Cardiac muscle cell (in vitro differentiated cells and primary cell): ENCODE measurements at places on chromosomes 1 and 21. TPM values are rescaled to one million over a fixed set of nuclear protein-coding genes. Genes with fewer than 3 reads are reported as not detected.

Gene CXADR
- 49.6 and 56.7 TPM in 2 replicates for total RNA-seq

Gene NT5C1A
- 1.8 TPM in 1 of 2 replicates, not detected in the other for total RNA-seq

Gene SNRPE
- total RNA-seq, result 66.2 and 73.0 TPM in 2 replicates

Gene SYCP1
- total RNA-seq, result not detected in 2 replicates

Gene SEMA4A
- 3.6 and 8.6 TPM in 2 replicates for total RNA-seq

Gene FCGR3A
- not detected in 2 replicates for total RNA-seq

Gene BRINP2
- 8.9 and 20.6 TPM in 2 replicates for total RNA-seq

Gene COL18A1
- 887 and 1,182 TPM in 2 replicates for total RNA-seq

- DNase-seq, result no peak
These were observed 59.6 kb upstream of the ST6GALNAC5 start for GRCh38 chr1:76807543-76808260.

DNA sequence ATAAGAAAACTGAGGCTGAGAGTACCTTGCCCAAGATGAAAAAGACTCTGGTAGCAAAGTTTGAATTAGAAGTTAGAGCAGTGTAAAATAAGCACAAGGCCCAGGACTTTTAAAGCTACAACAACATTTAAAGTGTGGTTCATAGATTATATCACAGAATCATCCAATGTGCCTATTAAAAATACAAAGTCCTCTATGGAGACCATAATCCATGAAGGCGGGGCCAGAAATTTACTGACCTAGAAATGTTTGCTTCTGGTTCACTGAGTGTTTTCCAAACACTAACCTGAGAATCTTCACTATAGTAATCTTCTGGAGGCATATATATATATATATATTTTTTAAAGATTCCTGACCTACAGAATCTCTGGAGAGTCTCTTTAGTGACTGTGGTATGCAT lies 12.3 kb downstream of the DEPDC1 start:
- no peak for DNase-seq

DNA sequence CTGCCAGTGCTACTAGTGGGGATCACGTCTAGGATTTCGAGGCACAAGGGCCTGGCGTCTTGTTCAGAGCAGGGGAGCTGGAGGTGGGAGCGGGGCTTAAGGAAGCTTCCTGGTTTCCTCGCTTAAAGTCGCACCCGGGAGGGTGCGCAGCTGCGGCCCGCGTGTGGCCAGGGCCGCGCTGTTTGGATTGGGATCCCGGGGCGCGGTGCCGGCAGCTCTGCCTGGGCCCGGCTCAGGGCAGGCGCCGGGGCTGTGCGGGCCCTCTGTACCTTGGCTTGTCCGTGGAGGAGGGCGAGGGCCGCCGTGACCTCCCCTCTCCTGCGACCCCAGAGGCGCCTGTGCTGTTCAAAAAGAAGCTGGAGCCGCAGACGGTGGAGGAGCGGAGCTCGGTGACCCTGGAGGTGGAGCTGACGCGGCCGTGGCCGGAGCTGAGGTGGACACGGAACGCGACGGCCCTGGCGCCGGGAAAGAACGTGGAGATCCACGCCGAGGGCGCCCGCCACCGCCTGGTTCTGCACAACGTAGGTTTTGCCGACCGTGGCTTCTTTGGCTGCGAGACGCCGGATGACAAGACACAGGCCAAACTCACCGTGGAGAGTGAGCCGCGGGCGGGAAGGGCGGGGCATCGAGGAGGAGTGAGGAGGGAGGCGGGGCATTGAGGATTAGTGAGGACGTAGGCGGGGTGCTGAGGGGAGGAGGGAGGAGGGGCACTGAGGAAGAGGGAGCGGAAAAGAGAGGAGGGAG lies 67.8 kb downstream of the OBSCN start:
- peak; percentile 90 for DNase-seq

GRCh38 chr1:17118706-17119075 lies 560 bp downstream of the PADI2 start:
- DNase-seq, result peak; percentile 17

DNA sequence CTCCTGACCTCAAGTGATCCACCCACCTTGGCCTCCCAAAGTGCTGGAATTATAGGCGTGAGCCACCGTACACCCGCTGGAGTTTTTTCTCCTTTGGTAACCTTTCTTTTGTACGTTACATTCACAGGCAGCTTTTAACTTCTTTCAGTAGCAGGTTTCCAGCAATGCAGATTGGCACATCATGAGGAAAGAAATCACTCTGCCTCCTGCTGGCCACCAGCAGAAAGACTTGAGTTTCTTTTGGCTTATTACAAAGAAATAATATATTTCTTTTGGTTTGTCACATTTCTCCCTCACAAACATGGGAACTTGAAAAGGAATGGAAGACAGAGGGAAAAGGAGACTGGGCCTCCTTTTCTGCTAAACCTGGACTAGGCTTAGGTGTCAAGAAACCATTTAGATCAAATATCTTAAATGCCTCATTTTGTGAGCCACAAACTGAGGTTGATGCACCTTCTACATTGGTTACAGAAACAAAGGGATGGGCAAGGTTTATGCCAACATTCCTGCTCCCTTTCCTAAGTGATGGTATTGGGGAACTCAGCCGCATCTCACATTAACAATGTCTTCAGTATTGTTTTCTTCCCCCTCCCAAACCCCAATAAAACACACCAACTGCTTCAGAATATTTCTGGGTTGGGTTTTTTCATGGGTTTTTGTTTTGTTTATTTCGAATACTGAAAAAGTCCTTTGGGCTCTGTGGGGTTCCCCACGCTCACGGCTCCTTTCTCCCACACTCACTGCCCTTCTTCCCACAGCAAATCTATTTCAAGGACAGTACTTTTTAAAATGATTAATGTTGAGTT lies 7.7 kb downstream of the ENSA start:
- DNase-seq, result peak; percentile 54

- DNase-seq, result no peak
These were observed 263.6 kb downstream of the RWDD3 start for GRCh38 chr1:95497566-95497965.

DNA sequence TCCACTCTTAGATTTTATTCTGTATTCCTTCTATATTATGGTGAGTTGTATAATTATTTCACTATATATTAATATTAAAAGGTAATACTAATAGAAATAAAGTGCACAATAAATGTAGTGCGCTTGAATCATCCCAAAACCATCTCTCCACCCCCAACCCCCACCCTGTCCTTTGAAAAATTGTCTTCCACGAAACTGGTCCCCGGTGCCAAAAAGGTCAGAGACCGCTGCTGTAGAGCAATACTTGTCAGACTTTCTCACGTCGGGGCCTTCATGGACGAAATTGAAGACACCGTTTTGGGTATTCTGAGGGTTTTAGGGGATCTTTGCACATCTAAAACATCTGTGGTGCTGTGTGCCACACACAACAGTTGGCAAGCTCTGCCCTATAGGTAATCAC lies 19.6 kb downstream of the DYRK1A start:
- no peak for DNase-seq

DNA sequence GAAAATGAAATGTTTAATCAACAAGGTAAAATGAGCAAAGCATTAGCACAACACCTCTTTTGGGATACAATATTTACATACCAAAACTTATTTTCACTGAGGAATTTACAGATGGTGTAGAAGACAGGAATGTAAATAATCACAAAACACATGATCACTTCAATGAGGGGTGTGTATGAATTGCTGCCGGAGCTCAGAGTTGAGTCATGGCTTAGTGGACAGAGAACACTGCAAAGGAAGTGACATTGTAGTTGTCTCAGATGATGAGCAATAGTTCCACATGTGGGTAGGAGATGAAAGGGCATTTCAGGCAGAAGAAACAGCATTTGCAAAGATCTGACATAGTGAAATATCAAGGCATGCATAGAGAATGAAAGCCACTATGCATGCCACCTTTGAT lies 5.6 kb upstream of the KPRP start:
- no peak for DNase-seq

DNA sequence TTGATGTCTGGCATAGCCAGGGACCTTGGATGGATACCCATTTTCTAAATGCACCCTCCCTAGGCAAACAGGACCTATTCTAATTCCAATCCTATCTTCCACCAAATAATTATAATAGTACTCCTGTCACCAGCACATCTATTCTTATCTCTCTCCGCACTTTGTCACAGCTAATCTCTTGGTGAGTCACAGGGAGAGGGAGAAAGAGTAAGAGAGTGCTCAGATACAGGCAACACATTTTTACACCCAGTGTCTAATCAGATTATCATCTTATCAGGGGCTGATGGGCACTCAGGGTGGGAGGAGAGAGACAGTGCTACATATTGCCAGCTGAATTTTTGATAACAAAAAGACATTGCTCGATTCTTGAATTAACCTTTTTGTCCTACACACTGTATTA lies 275.0 kb upstream of the BEND5 start:
- no peak for DNase-seq

GRCh38 chr1:234544087-234544579 lies 65.2 kb upstream of the TARBP1 start:
- peak; percentile 98 for DNase-seq

DNA sequence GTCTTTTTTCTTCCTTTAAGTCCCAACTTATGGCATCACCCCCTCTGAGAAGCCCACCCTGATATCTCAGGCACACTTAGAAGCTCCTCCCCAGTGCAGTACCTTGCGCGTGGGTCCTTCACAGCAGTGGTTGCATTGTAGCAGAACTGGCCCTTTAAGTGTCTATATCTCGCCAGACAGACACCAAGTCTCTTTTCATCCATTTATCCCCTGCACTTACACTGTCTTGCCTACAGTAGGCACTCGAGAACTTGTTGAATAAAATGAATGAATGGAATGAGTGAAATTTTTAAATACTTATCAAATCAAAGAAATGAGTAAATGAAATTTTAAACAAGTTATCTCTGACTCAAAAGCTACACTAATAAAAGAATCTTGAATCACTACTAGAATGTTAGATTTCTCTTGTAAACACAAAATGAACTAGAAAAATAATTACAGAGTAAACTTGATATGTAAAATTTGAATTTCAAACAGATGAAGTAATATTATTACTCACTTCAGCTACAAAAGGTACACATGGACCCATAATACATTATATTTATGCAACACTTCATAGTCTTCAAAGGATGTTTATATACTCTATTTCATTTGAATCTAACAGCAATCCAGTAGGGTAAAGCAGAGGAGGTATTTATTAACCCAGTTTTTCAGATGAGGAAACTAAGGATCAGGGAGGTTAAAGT lies 54.7 kb upstream of the MAN1A2 start:
- no peak for DNase-seq

DNA sequence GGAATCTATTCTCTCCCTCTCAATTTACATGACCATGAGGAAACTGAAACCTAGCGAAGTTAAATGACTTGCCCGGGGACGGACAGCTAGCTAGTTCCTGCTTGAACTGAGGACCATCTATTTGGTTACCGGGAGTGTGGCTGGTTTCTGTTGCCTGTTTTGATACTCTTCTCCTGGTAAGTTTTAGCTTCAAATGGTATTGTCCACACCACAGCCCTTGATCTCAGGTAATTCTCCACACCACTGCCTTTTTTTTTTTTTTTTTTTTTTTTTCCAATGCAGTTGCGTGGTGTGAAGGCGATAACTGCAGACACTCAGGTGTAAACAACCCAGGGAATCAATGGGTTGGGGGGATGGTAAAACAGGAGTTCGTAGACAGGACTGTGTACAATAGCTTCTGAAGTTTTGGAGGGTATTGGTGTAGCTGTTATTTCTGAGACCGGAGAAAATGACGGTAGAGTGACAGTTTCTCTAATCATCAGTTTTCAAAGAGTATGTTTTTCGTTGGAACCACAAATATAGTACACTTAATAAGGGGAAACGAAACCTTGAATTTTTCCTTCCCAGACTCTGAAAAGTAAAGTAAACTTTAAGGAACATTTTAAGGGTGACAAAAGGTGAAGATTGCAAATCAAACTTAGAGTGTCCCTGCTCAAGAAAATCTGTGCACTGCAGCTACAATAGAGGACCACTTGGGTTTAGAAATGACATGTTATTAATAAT lies 125.3 kb upstream of the CACYBP start:
- no peak for DNase-seq

DNA sequence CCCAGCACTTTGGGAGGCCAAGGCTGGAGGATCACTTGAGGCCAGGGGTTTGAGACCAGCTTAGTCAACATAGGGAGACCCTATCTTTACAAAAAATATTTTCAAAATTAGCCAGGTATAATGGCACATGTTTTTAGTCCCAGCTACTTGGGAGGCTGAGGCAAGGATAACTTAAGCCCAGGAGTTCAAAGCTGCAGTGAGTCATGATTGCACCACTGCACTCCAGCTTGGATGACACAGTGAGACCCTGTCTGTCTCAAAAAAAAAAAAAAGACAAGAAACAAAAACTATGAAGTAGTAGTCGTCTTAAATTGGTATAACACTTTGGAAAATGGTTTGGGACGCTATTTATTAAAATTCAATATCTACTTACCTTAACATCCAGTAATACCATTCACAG lies 7.7 kb downstream of the AIM2 start:
- DNase-seq, result no peak

- peak; percentile 96 for DNase-seq
These were observed at the start of gene TMCC2 for GRCh38 chr1:205227584-205228013. TSS of gene TMCC2 (plus strand) at chr1:205227946. CDS start at chr1:205228565, 619 bp downstream.

DNA sequence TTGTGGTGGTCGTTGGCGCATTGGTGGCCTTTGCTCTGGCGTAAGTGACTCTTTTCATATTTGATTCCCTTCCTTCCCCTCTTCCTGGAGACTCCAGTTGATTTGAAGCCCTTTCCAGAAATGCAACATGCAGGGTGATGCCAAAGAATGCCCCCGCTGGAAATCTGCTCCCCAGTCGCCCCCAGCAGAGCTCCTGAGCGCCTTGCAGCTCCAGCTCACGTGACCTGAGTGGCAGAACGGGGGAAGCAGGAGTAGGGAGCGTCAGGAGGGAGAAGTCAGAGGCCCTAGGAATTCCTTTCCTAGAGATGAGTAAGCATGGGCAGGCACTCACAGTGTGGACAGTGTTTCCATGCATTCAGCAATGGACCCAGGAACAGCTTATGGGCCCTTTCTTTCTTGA lies 255.9 kb downstream of the CACNA1E start:
- DNase-seq, result no peak

- DNase-seq, result no peak
These were observed 39.8 kb upstream of the SYNC start for GRCh38 chr1:32742199-32742947.

DNA sequence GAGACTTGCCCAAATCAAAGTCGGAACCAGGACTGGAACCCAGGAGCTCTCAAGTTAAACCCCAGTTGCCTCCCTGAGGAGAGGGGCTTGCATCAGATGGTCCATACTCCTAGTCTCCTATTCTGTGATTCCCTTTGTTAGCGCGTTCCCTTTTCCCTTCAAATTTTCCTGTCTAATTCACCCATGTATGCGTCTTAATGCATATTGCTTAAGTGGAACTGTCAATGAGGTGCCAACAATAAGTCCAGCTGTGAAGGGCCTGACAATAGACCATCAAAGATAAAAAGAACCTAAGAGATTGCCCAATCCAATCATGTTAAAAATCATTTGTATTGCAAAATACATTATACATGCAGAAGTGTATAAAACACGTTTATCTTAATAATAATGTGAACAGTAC lies 634 bp upstream of the SPATA6 start:
- DNase-seq, result no peak

GRCh38 chr1:158037008-158037865 lies 43.8 kb downstream of the KIRREL1 start:
- DNase-seq, result no peak

DNA sequence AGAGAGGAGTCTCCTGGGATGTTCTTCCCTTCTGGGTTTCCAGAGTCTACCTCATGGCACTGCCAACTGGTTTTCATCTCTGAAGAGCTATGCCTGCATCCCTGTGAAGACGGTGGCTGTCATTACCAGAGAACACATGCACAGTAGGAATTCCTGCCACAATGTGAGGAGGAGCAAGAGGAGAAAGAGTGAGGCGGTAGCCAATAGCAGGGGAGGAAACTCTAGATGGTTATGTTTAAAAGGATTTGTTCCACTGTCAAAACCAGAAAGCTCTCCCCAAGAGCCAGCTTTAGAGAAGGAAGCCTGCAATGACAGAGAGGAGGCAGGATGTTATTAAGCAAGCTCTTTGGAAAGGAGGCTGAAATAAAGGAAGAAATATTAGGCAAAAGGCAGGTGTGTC lies 12.3 kb downstream of the LMX1A start:
- DNase-seq, result no peak
